ENCODE measurements at places on chromosomes 1 and 21. TPM values are rescaled to one million over a fixed set of nuclear protein-coding genes. Genes with fewer than 3 reads are reported as not detected.

Gene ASCL5
- polyA plus RNA-seq = not detected

Gene CLDN8
- not detected for polyA plus RNA-seq

Gene S100A8
- 231 TPM for polyA plus RNA-seq

Gene CATSPERE
- polyA plus RNA-seq = 1.7 TPM

Gene MTHFR
- polyA plus RNA-seq = 26.4 TPM

Gene CRYAA
- polyA plus RNA-seq = not detected

Gene F11R
- 22.9 TPM for polyA plus RNA-seq

Gene CLCA2
- polyA plus RNA-seq = 0.35 TPM

Data from adrenal gland (tissue), 19 donors.